Stimulated activated CD4-positive, alpha-beta T cell treated with anti-CD3 and anti-CD28 coated beads, Interleukin-4, amount 100 ng/mL, for 1 hour (primary cell): ENCODE measurements at places on chromosomes 3 and 15.

GRCh38 chr3:156581033-156581432, 26.1 kb upstream of the SSR3 start:
- no peak for DNase-seq

DNA sequence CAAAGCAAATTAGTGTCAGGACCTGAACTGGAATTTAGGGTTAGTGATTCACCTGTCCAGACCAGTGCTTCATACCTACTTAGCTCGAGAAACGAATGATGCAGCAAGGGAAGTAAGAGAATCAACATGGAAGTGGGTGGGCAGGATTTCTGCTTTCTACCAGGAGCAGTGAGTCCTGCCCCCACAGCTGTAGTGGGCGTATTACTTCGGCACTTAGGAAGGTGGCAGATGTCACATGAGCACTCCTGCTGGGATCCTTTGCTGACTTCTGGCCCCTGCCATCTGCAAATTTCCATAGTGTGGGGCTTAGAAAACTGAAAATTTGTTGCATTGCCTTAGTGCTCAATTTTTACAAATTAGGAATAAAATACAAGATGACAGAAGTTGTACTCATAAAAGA, 31.2 kb downstream of the RYR3 start:
- DNase-seq, result no peak

DNA sequence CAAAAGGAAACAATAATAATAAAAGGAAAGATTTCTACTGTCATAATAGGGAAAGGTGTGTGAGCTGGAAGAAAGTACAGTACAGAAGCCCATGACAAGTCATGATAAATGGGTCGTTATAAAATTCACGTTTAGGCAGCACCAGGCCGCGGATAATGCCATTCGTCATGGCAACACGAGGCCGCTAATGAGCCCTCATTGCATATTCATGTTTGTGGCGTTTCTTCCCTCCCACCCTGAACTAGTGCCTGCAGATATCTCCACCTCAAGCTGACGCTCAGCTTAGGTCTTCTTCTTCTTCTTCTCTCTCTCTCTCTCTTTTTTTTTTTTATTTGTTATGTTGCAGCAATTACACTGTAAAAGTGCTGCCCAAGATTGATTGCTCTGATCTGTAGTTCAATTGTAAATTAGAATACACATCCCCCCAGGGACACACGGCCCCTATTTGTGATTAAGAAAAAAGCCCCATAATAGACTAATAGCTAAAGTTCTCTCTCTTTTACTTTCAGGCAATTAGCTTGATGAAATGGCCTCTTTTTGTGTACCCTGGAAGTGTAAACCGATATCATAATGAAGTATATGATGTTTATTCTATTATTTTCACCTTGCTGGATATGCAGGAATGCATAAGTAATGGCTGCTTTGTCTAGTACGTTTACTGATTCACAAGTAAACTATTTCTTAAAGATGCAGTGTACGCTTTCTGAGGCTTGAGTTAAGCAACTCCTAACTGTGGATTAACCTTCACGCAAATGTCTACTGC, 61.9 kb upstream of the NR2F2 start:
- DNase-seq, result no peak

DNA sequence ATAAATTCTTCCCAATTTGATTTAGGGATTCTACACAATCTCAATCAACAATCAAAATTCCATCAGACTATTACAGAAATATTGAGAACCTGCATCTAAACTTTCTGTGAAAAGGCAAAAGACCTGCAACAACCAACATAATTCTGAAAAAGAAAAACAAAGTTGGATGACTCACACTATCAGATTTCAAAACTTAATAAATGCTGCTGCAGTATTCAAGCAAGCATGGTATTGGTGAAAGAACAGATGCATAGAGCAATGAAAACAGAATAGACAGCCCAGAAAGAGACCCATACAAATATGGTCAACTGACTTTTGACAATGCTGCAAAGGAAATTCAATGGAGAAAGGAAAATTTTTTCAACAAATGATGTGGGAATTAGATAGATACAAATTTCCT, 477.1 kb upstream of the NR2F2 start:
- no peak for DNase-seq

DNA sequence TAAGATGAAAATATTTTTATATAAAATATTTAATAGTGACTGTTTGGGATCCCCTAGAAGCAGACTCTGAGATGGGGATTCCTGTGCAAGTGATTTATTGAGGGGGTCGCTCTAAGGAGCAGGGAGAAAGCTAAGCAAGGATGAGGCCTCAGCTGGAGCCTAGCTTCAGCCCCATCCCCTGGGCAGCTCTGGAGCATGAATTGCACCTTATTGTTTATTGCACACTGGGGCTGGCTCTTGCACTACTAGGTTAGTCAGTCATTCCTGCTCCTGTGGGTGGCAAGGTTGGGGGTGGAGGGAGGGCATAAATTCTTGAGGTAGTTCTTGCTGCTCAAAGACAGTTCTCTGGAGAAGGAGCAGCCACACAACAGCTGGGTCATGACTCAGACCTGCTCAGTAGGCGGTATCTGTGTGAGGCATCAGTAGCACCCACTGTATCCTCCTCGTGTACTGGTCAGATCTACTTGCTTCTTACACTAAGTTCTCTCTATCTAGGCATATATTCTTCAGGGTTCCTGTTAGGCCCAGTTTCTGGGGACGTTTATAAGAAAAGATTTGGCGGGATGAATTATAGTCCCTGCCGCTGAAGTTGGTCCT, 27.2 kb upstream of the TNFSF10 start:
- peak; percentile 76 for DNase-seq

GRCh38 chr3:112751061-112751460, 95.6 kb downstream of the CD200R1L start:
- DNase-seq, result no peak

- DNase-seq, result no peak
Observed at GRCh38 chr3:39744746-39745145, 64.7 kb upstream of the MYRIP start.

DNA sequence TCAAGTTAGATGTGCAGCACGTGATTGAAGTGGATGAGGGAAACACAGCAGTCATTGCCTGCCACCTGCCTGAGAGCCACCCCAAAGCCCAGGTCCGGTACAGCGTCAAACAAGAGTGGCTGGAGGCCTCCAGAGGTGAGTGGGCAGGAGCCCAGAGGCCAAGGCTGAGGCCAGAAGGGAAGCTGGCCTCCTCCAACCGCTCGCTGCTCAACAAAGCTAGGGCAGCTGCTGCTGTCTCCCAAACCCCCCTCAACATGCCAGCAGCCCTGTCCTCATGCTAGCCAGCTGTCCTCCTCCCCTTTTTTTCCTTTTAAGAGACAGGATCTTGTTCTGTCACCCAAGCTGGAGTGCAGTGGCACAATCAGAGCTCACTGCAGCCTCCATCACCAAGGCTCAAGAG, 57.0 kb downstream of the BOC start:
- DNase-seq, result no peak

DNA sequence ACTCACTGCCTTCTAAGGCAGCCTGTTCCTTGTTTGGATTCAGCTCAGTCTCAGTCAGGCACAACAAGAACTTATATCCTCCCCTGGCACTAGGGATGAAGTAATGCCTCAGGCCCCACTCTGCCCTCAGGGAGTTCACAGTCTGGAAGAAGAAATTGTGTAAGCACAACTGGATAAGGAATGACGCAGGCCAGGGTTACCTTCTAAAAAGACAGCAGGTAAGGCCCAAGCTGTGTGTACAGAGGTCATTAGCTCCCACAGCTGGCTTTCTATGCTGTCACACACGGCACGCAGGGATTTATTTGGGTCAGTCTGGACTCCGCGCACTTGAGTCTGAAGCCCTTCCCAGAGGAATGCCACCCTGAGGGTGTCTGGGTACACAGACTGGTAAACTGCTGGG, 82.9 kb downstream of the IQSEC1 start:
- no peak for DNase-seq

DNA sequence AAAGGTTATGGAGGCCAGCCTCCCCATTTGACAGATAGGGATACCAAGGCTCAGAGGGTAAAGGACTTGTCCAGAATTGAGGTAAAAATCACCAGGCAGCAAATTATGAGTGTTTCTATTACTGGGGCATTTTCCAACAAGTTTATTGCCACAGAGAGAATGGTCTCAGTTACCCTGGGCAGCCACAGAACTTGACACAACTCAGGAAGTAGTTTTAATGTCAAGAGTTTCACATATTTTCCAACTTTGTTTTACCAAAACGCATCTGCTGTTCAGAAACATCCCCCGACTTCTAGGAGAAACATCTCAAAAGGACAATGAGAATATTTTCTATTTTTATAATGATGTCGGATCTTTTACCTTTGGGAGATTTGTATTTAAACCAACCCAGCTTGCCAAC, 107.5 kb upstream of the MRPS22 start:
- no peak for DNase-seq

DNA sequence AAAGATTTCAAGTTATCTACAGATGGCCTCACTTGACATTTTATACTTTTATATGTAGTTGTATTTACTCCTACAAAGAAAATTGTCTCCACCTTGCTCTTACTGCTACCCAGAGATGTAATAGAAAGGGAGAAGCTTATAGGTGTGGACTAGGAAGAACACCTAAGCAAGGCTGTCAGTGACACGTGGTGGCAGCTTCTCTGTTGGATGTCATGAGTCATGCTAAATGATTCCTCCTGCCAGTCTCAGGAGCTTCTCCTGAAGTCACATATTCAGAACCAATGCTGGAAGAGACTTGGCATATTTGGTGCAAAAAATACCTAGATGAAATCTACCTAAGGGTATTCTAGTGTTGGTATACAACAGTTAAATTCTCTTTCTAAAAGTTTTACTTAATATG, 184.7 kb downstream of the LRRC3B start:
- no peak for DNase-seq

GRCh38 chr15:39388118-39388517, 192.8 kb upstream of the THBS1 start:
- DNase-seq, result no peak

DNA sequence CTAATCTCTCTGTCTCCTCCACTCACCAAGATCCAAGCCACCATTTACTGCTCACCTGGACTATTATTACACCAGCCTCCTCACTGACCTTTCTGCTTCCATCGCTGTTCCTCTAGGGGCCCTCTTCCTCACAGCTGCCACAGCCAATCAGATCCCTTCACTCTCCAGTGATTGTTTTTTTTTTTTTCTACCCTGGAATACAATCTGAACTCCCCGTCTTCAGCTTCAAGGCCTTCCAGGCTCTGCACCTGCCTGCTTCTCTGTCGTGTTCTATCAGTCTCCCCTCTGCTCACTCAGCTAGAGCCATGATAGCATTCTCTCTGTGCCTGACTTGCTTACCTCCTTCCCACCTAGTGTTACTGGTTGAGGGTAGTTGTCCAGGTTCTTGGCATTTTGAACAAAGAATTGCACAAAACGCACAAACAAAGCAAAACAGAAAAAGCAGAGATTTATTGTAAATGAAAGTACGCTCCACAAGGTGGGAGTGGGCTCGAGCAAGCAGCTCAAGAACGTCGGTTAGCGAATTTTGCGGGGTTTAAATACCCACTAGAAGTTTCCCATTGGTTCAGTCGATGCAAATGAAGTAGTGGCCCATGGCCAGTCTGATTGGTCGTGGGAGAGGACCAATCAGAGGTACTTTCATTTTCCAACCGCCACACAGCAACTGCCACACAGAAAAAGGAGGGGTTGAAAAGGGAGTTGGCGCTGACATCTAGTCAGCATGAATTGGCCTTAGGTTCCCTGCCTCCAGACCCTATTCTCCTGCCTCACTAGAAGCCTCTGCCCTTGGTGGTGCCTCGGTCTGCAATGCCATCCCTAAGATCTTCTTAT, 188.9 kb downstream of the TLE3 start:
- DNase-seq, result no peak

DNA sequence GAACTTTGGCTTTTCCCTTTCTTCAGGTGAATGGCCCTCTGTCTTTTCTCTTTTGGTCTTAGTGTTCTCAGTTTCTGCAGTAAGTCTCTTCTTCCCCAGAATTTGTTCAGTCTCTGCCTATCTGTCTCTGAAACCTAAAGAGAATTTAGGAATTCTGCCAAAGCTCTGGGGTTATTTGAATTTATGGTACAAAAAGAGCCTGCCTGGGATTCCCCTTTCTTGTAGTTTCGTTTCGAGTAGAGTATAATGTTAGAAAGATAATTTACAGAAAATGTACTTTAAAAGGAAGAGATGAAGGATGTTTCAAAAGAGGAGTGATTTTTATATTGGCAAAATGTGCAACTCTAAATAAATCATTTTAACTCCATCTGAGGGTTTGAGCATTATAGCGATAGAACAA, 247.4 kb upstream of the SATB1 start:
- DNase-seq, result no peak

- DNase-seq, result no peak
Observed at GRCh38 chr3:69458803-69459365, 73.0 kb upstream of the FRMD4B start.

DNA sequence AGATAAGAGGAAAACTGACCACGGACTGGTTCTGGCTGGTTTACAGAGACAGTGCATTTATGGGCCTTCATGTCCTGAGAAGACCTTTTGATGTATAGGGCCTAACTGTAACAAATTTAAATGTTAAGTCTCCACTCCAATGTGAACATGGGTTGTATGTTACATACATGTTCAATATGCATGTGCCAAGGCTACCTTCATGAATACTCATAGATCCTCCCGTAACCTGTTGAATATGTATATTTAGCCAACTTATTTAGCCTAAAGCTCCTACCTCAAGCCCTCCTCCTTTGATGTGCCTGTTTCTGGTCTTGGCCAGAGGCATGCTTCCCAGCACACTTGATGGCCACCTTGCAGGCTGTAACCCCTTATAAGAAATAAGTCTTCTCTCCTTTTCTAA, at the start of gene OR5H2:
OR5H2 (plus strand) TSS at position 301 of the 400 bp plus-strand sequence. CDS start 398 bp downstream, outside the sequence.
- DNase-seq, result no peak

DNA sequence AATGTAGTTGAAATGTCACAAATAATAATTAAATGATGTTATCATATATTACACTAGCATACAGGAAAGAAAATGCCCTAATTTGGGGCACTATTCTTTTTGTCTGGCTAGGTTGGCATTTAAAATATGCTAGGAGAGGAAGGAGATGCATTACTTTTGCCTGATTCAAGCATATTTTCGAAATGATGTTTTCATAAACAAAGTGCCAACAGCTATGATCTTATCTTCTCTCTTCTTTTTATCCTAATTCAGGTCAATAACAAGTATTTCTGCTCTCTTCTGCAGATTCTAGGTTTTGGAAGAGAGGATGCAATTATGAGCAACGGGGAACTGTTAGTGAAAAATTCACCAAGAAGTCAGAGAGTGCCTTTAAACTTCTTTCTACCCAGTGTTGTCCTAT, 55.8 kb upstream of the NR2F2 start:
- DNase-seq, result no peak

- no peak for DNase-seq
Observed at GRCh38 chr3:14891135-14892132, 55.9 kb upstream of the NR2C2 start.
